ENCODE measurements at places on chromosomes 2 and 18.

GRCh38 chr2:64234150-64234549 lies 89.9 kb upstream of the PELI1 start:
- DNase-seq = no peak

GRCh38 chr2:239947729-239948045 lies 77.5 kb downstream of the NDUFA10 start:
- DNase-seq = peak; percentile 28

GRCh38 chr2:197309691-197310231 lies 819 bp downstream of the ANKRD44 start:
- DNase-seq = peak; percentile 67

GRCh38 chr2:229761663-229762062 lies 47.3 kb upstream of the DNER start:
- no peak for DNase-seq

GRCh38 chr2:106596844-106597243 lies 109.7 kb downstream of the CD8B2 start:
- DNase-seq = no peak

GRCh38 chr18:45566025-45566740 lies 49.1 kb upstream of the SLC14A2 start:
- no peak for DNase-seq

DNA sequence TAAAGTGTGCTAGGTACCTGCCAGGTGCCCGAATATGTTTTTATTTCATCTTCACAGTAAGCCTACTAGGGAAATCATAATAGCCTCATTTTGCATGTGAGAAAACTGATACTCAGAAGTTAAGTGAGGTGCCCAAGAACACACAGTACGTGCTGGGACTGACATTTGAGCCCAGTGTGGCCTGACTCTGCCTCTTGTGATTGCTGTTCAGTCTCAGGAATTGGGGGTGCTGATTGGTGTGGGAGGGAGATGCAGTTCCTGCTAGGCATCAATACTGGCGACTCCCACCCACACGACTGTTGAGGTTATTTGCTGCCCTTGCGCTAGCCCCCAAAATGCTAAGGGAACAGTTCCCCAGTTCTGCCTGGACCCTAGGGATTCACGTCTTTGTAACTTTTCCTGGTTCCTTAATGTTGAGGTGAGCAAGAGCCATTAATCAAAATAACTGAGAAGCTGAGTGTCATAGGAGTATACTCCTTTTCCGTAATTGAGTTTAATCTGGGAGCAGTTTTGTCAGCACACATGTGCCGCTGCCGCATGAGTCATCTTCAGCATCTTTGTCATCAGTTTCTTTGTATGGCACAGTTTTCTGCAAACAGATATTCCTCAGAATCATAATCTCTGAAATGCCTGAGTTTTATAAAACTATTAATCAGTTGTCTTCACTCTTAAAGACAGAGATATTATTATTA lies 120.7 kb downstream of the NCK2 start:
- DNase-seq = no peak

DNA sequence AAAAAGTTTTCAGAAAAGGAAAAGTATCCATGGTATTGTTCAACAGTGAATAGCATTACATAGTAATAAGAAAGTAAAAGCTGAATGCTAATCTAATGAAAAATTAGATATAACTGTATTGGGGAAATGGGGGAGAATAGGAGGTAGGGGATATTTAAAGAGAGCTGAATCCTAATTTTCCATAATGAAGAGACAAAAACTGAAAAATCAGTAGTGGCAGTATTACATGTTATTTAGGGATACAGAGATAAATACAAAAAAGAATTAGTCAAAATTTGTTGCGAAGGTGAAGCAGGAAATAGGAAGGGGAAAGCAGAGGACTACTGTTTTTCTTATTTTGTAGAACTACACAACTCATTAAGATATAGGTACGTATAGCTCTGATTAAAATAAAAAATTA lies 9.1 kb downstream of the TANK start:
- no peak for DNase-seq

DNA sequence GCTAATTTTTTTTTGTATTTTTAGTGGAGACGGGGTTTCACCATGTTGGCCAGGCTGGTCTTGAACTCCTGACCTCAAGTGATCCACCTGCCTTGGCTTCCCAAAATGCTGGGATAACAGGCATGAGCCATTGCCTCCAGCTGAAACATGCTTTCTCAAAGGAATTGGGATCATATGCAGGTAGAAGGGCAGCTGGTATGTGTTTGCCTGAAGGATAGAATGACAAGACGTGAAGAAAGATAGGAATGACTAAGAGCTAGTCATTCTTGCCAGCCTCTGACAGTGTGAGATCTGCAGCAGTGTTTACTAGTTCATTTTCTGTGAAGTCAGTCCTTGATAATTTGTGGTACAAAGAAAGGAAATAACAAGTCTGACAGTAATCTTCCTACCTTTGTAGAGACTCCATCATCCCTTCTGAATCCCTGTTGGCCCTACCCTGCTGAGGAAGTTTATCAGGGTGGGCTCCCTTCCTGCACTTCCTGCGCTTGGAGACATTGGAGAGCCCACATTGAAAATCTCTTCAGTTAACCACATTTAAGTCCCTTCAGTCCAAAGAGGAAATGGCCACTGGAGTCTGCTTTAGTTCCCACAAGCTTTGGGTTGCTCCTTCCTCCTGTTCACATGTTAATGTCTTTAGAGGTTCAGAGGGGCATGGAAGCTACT lies 14.7 kb downstream of the CFLAR start:
- DNase-seq = no peak

DNA sequence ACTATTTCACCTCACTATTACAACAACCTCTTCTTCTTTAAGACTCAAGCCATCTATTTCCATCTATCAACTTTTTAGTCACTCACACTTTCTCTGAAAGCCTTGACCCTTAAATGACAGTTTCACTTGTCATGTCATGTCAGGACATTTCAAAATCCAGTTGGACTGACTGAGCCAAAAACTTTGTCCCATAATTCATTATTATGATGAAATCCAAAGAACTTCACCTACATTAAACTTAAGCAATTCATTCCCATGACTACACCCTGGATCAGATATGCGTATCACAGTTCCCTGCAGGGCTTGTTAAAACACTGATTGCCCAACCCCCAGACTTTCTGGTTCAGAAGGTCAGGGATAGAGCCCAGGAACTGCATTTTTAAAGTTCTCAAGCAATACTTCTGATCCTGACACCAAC lies 26.5 kb downstream of the LDAH start:
- DNase-seq = no peak

DNA sequence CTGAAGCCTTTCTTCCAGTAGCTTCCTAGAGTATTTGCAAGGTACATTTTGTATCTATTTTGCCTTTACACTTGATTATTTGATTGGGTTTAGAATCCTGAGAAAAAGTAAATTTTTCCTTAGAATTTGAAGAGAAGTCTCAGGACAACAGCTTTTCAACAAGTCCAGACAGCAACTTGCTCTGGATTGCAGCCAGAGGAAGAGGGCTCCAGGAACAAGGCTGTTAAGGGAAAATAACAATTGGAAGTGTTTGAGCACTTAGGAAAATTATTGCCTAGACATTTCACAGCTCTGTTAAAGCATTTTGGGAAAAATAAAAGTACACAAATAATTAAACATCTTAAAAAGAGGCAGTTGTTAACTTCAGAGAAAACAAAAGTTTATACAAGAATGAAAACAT lies 58.3 kb upstream of the RAPGEF4 start:
- DNase-seq = no peak

DNA sequence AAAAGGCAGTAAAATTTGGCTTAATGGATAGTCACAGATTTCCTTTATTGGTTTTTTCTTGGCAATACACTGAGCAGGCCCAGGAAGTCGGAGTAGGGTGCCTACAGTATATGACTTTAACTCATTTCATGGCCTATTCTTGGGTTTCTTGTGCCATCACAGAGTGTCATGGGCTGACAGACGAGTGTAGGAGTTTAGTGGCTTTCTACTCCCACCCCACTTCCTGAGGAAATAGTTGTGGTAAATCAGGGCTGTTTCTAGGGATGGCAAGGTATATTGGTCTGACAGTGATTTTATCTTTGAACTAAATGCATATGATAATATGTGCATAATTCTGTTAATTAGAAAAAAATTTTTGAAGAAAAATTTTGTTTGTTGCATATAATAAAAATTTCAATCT lies 100.1 kb downstream of the PLCL1 start:
- no peak for DNase-seq

GRCh38 chr2:201183365-201183727 lies 405 bp downstream of the CASP10 start:
- DNase-seq = no peak

GRCh38 chr2:154455866-154456265 lies 242.6 kb upstream of the KCNJ3 start:
- no peak for DNase-seq

- peak; percentile 76 for DNase-seq
These were observed 2.9 kb downstream of the CYP26B1 start for GRCh38 chr2:72144632-72145288.

DNA sequence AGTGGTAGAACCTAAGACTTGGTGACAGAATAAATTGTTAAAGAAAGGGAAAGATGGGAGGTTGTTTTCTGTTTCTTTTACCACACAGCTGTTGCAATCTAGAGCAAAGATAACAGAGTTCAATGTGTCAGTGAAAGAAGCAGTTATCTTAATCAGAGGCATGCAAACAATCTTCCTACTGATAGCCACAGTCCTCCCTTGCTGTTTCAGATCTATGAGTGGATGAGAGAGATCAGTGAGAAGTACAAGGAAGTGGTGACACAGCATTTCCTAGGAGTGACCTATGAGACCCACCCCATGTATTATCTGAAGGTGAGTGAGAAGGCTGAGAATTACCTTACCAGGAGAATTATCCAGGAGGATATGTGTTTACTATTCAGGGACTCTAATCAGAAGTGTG lies 15.9 kb downstream of the CPO start:
- no peak for DNase-seq

- peak; percentile 36 for DNase-seq
These were observed 20.1 kb upstream of the PRLH start for GRCh38 chr2:237546040-237546875.

DNA sequence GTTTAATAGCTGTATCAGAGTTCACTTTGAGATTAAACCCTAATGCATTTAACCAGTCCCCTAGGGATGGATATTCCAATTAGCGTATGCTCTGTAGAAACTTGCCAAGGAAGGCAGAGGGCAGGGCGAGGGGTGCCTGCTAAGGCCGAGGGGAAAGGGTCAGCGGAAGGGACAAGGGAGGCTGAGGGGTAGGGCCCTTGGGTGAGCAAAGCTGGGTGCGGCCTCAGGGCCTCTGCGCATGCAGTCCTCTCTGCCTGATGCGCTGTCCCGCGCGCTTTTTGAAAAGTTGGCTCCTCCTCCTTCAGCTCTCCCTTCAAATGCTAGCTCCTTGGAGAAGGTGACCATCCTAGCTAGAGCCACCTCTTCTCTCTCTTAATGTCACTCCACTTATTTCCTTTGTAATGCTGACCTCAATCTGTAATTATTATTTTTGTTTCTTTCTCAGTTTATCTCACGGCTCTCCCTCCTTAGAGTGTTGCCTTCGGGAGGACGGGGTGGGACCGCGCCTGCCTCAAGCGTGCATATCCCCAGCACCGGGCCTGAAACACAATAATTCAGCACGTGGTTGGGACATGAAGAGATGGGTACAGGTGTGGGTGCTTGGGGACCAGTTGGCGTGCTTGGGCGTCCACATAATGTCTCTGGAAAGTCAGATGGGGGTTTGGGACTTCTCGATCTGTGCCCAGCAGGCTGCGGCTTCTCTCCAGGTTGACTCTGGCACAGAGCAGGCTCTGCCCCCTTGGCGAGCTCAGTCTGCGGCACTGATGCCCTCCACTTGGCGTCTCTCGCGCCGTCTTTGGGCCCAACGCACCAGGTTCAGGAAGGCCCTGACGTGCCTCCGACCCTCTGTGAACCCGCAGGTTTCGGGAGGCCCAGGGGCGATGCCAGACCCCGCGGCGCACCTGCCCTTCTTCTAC lies 10.0 kb downstream of the ZAP70 start:
- no peak for DNase-seq

GRCh38 chr2:239283961-239284795 lies 116.6 kb downstream of the HDAC4 start:
- DNase-seq = peak; percentile 54

GRCh38 chr2:104856973-104857261 lies 3.0 kb downstream of the POU3F3 start:
- no peak for DNase-seq

DNA sequence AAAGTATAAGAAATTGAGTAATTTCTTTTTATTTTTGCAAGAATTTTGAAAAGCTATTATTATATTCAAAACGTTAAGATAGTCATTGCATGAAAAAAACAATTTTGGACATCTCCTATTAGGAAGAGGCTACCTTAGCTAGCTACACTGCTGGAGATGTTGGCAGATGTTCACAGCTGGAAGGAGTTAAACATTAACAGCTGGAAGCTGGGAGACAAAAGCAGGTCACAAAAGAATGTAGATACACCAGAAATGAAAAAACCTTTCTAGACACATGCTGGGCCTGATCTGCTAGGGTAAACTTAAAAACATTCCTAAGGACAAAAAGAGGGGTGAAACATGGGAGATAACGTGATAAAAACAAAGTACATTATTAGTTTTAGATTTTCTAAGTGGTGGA lies 84.4 kb downstream of the SESTD1 start:
- no peak for DNase-seq

- no peak for DNase-seq
These were observed 77.8 kb downstream of the CHRNA1 start for GRCh38 chr2:174686430-174686829.

DNA sequence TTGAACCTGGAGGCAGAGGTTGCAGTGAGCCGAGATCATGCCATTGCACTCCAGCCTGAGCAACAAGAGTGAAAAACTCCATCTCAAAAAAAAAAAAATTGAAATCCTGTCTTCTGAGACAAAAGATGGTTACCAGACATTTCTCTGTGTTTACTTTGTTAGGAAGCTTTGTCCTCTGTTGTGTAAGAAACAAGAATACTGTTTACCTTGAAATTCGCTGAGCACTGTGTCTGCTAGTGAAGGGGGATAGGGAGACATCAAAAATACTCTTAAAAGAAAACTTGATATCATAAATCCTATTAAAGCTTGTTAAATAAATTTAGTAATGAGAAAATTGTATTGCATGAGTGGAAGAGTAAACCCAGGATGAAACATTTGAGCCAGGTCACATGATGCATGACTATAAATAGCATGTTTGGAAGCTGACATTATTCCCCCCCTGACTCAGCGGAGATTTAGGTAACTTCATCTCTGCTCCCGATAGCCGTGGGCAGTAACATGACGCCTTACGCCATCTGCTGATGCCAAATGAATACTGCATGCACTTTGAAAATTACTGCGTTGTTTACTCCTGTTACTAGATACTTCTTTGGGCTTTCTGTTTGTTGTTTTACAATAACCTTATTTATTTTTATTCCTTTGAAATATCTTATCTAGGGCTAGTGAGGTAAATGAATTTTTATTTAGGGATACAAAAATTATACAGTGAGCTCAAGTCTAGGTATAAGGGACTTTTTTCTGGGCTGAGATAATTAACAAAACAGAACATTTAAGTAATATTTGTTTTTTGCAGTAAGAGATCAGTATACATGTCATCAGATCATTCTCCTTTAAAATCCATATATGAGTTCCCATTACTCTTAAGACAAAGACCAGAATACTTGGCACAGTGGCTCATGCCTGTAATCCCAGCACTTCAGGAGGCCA lies 134.9 kb downstream of the MAP3K20 start:
- peak; percentile 66 for DNase-seq

- no peak for DNase-seq
These were observed 250.3 kb upstream of the EPHA4 start for GRCh38 chr2:221822416-221822815.

All from sciatic nerve (tissue), 2 donors.